ENCODE measurements at places on chromosomes 5 and 9.

GRCh38 chr9:99720455-99721050 is 101.1 kb upstream of the NR4A3 start:
- no peak for DNase-seq

DNA sequence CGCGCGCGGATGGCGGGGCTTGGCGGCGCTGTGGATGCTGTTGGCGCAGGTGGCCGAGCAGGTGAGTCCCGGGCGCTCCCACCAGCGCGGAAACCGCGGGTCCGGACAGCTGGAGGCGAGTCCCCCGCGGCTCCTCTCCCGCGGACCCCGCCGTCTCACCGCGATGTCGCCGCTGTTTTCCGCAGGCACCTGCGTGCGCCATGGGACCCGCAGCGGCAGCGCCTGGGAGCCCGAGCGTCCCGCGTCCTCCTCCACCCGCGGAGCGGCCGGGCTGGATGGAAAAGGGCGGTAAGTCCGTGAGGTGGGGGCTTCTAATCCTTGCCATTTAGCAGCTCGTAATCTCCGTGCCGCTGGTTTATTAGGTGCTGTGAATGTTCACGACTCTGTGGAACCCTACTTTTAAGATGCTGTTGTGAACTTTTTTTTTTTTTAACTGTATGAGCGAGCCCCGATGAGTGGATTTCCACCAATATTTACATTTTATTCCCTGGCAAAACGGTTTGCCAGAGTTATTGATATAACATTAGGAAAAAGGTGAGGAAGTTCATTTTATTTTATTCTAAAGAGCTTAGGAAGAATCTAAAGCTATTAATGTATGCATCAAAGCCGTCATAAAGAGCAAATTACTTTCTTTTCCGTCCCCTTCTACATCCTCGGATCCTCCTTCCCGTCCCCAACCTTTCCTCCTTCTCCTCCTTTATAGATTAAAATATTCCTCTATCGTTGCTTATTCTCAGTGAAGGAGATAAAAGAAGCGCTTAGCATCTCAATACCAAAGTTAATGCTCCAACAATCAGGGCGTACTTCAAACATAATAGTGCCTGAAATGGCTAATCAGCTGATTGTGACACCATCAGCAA is 579 bp downstream of the ADAMTS16 start:
- no peak for DNase-seq

- no peak for DNase-seq
Observed at GRCh38 chr5:34806532-34806931, 32.4 kb upstream of the TTC23L start.

- DNase-seq: no peak
Observed at GRCh38 chr9:133114886-133115603, 6.0 kb downstream of the RALGDS start.

DNA sequence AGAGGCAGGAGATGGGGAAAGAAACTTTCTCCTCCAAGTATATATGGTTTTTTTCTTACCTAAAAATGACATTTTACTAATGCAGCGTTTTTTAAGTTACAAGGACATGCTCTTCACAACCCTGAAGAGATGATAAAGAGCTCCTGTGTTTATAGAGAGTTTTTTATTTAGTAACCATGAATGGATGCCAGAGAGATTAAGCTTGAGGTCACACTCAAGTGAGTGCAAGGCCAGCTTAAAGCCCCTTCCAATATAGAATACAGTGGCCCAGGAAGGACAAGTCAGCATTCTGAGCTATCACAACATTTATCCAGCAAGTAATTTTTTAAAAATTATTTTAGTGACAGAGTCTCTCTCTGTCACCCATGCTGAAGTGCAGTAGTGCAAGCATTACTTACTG is 6.7 kb upstream of the HAVCR2 start:
- no peak for DNase-seq

DNA sequence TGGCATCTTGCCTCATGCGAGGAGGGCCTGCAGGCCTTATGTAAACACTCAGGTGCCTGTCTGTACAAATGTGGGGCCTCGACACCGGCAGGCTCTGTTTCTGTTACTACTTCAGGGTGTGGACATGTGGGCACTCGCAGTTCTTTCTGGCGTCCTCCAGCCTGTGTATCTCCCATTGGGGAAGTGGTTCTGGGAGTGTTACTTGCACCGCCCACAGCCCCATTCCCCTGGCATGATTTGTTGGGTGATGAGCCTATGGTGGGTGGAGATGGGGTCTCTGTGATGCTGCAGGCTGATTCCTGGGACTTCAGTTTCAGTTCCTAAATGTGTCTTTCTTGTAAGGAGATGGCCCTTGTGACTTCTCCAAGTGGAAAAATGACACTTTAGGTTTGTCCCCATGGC is 82.1 kb upstream of the PITX1 start:
- DNase-seq: no peak

GRCh38 chr9:133496861-133497842 is 18.3 kb upstream of the SLC2A6 start:
- DNase-seq: no peak

DNA sequence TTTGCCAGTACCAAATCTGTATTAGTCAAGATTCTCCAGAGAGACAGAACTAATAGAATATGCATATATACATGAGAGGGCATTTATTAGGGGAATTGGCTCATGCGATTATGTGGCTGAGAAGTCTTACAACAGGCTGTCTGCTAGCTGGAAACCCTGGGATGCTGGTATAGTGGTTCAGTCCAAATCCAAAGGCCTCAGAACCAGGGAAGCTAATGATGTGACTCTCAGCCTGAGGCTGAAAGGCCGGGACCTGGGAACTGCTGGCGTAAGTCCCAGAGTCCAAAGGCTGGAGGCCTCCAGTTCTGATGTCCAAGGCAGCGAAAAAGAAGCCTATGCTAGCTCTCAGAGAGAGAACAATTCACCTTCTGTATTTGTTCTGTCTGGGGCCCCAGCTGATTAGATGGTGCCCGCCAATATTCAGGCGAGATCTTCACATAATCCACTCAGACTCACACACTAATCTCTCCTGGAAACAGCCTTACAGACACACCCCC is 84.1 kb downstream of the KIAA1958 start:
- DNase-seq: no peak
